ENCODE measurements at places on chromosomes 13 and 19. TPM values are rescaled to one million over a fixed set of nuclear protein-coding genes. Genes with fewer than 3 reads are reported as not detected.

Gene SH2D3A
- 2.1 TPM for polyA plus RNA-seq

Gene SCAF1
- polyA plus RNA-seq = 17.4 TPM

Gene NCAN
- polyA plus RNA-seq = not detected

Gene CRLF1
- 10.1 TPM for polyA plus RNA-seq

Gene AZU1
- 3.3 TPM for polyA plus RNA-seq

Gene ZNF554
- polyA plus RNA-seq = 2.9 TPM

Gene AP1M2
- 5.4 TPM for polyA plus RNA-seq

Gene S1PR5
- polyA plus RNA-seq = not detected

Gene GSX1
- polyA plus RNA-seq = not detected

Data from adipose tissue (tissue), 3 donors.